Activated naive CD4-positive, alpha-beta T cell treated with anti-CD3 and anti-CD28 coated beads, Interleukin-2, amount 50 U/mL, for 16 hours (primary cell): ENCODE measurements at places on chromosomes 11 and 22.

DNA sequence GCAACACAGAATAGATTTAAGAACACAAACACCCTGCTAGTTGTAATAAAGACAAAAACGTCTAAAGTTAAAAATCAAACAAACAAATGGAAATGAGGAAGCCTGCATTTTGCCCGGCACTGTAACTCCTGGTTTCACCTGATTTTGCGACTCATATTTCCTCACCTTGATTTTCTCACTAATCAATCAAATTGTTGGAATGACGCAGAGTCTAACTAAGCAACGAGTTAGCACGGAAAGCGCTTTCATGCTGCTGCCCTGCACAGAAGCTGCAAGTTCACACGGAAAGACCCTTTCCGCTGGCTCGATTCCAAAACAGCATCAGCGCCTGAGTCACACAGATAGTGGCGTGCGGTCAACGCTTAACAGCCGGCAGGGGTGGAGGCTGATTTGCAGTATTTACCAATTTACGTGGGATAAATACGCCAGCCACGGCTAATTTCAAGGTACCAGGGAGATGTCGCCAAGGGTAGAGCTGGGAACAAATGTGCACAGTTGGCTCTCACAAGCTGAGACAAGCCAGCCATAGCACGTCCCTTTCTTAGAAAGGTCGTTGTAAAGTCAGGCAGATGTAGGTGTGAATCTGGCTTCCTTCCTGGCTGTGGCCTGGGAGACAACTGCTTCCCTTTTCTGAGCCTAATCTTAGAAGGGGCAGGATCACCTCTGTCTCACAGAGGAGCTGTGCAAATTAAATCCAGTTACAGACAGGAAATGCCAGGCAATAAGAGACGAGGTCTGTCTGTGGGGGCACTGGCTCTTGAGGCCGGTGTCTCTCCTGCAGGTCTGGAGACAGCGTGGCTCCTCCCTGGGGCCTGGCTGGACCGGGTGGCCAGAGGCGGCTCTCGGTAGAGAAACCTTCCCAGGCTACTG, 76.9 kb upstream of the TTLL12 start:
- peak; percentile 79 for DNase-seq

DNA sequence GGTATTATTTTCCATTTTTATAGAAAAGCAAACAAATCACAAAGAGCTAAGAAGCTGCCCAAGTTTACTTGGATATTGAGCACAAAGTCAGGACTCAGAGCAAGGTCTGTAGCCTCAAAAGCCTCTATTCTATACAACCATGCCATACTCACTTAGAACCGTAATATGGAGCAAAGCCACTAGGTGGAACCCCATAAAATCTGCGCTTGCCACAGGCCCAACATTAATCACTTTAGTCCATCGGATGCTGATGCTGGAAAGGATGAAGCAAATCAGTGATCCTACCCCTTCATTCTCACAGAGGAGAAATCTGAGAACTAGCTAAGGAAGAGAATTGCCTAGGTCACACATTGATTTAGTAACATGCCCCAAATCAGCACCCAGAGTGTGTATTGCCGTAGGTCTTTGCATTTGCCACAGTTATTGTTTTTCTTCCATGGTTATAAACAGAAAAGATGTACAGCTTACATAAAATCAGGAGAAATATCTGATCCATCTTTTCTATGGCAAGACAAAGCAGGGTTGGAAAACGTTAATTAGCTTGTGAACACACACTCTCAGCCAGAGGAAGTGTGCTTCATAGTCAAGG, 56.7 kb upstream of the RAB38 start:
- DNase-seq = no peak

DNA sequence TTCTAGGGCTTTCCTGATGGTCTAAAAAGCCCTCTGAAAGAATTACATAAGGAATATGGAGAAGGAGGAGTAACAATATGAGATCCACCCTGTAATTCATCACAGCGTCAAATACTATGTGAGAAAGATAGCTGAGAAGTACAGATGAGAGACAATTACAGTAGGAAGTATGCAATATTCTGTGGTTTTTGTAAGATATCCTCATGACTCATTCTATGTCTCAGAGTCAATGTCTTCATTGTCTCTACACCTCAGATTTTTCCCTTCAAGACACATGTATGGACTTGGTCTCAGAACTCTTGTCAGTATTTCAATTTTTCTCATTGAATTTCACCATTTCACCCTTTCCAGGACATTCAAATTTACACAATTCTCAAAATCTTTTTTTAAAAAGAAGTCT, 343.3 kb upstream of the CTSC start:
- no peak for DNase-seq

DNA sequence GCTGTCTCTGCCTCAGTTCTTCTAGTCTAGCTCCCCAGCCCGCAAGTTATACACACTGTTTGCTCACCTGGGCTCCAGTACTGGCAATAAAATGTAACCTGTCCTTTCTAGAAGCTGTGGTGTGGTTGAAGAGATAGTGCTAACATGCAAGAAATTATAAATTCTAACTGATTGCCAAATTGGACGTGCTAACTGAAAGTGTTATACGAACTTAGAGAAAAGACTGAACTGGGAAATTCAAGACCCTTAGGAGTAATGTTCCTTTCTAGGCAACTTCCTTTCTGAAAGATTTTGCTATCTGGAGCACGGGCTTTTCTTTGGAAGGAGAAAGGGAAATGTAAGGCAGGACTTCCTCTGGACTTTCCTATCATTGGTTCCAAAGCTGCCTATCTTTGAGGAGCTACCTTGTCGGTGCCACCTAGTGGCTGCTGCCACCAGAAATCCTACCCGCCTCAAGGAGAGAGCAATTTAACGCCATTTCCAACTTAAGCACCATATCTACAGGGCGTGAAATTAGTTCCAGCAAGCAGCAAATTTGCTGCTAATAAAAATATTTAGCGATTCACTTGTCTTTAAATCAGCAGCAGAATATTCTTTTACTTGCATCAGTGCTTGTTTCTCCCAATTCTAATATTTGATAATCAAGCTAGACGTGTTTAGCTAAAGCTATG, 12.7 kb upstream of the TMEM218 start:
- DNase-seq = peak; percentile 40

DNA sequence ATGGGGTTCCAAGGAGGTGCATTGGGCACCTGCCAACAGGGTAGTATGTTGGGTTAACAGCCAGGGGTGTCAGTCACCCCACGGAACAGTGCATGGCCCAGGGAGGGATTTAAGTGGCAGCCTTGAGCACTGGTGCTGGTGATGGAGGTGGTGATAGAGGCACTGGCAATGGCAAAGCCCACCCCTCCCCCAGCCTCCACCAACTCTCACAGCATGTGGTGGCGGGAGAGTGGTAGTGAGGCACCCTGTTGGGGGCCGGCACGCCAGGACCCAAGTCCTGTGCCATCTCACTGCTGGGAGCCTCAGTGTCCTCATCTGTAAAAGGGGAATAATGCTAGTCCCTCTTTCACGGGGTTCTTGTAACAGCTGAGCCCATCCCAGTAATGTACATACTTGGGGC, 81.5 kb downstream of the MPPED1 start:
- DNase-seq = no peak

DNA sequence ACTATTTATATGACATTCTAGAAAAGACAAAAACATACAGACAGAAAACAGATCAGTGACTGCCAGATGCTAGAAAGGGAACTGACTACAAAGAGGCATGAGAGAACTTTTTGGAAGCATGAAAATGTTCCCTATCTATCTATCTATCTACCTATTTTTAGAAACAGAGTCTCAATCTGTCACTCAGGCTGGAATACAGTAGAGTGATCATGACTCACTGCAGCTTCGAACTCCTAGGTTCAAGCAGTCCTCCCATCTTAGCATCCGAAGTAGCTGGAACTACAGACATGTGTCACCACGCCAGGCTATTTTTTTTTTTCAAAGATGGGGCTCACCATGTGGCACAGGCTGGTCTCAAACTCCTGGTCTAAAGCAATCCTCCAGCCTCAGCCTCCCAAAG, 6.9 kb downstream of the SBF2 start:
- no peak for DNase-seq

DNA sequence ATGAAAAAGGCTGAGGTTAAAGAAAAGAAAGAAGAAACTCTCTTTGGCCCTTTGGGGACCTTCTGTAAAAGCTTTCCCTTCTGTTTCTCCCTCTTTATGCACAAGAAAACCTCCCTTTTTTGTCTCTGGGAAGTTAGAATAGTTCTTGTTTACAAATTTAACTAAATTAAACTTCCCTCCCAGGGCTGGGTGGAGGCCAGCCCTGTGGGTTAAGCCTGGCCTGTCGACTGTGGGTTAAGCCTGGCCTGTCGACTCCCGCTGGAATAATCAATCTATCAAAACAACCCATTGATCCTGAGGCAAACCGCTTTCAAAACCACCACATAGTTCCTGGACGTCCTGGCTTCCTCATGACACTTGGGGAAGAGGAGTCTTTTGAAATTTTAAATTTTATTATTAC, 1.2 kb upstream of the DRG1 start:
- no peak for DNase-seq

DNA sequence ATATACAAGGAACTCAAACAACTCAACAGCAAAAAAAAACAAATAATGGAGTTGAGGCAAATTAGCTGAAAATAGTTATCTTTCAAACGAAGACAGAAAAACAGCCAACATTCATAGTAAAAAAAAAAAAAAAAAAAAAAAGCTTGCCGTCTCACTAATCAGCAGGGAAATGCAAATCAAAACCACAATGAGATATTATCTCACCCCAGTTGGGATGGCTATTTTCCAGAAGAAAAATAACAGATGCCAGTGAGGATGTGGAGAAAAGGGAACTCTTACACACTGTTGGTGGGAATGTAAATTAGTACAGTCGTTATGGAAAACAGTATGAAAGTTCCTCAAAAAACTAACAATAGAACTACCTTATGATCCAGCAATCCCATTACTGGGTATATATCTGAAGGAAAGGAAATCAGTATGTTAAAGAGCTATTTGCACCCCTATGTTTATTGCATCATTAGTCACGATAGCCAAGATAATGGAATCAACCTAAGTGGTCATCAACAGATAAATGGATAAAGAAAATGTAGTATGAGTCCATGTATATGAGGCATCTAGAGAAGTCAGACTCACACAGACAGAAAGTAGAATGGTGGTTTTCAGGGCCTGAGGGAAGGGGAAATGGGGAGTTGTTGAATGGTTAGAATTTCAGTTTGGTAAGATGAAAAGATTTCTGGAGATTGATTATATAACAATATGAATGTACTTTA, 56.0 kb downstream of the USP35 start:
- no peak for DNase-seq

GRCh38 chr11:104054911-104055529, 18.6 kb downstream of the DDI1 start:
- no peak for DNase-seq

- DNase-seq = no peak
These were observed 101.3 kb upstream of the ANO1 start for GRCh38 chr11:69976794-69977193.

- no peak for DNase-seq
These were observed 59.2 kb downstream of the BARX2 start for GRCh38 chr11:129434641-129435498.

DNA sequence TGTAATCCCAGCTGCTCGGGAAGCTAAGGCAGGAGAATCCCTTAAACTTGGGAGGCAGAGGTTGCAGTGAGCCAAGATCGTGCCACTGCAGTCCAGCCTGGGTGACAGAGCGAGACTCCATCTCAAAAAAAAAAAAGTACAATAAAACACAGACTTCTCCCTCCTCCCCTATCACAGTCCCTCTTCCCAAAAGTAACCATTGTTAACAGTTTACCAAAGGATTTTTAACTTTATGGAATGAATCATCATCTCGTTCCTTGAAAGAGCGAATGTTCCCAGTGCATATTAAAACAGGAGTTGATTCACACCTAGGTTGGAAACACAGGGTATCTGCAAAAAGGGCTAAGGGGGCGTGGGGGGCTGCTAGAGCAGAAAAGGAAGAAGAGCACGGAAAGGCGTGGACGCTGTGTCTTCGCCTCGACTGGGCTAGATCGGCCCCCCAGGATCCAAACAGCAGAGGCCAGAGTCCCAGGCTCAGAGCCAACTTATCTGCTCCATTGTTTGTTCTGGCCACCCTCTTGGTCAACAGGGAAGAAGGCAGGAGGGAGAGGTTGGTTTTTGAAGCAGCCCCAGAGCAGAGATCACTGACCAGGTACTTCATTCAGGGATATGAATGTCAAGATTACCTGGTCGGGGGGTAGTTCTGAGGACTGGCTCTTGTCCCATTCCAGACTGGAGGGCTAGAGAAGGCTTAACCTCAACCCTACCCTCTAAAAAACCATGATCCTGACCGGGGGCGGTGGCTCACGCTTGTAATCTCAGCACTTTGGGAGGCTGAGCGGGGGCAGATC, 2.1 kb upstream of the AHNAK start:
- no peak for DNase-seq

DNA sequence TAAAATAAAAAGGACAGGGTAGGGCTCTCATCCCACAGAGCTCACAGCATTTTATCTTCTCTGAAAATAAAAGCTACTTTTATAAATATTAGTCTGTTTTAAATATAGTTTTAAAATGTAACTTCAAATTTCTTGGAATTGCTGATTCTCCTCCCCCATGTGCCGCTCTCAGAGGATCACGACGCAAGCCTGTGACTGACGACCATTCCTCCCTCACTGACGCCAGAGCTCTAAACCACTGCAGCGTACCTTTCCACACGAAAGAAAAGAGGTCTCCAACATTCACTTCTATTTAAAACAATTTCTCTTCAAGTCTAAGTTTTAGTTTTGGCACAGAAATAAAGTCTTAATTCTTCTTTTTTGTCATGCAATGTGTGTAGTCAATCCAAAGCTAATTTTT, 9.3 kb downstream of the TOLLIP start:
- no peak for DNase-seq

DNA sequence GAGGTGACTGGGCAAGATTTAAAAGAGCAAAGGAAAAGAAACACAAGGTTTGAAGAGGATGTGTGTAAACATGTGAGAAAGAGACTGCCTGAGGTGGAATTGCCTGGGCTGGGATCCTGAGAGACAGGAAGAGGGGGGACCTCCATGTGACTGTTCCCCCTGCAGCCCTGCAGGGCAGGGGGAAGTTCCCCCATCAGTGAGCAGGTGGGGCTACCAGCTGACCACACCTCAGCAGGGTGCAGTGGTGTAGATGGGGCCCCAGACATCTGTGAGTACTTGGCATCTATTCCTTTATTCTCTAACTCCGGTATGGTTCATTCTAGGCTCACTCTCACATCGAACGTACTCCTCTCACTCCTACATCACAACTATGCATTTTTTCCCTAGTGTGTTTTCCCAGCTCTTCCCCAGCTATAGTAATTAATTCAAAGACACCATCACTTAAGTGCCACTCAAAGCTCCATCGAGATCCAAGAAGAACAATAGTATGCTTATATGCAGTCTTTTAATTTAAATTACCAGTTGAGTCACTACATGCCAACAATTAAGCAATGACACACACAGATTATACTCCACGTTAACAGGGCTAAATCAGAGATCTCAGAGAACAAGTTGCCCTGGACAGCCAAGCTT, 42.7 kb downstream of the LGR4 start:
- no peak for DNase-seq

GRCh38 chr11:27904358-27905055, 203.4 kb downstream of the KIF18A start:
- no peak for DNase-seq
